ENCODE measurements at places on chromosomes 16 and 17.

DNA sequence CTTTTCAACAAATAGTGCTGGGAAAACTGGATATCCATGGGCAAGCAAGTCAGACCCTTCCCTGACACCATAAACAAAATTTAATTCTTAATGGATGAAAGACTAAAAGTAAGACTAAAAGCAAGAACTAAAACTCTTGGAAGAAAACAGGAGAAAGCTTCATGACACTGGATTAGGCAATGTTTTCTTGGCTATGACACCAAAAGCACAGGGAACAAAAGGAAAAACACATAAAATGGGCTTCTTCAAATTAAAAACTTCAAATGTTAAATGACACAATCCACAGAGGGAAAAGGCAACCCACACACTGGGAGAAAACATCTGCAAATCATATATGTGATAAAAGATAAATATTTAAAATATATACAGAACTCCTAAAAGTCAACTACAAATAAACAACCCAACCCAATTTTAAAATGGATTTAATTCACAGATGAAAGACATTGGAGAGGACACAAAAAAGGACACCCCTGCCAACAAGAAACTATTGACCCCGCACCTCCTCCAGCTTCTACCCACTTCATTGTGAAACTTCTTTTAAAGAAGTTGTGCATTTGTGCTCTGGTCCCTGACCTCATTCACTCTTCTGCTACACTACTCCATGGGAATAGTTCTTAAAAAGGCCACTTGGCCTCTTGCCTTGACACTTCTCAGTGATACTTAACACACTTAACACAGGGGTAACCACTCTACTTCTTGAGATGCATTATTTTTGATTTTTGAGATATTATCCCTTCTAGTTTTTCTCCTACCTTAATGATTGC is 80.3 kb downstream of the TRIM37 start:
- no peak for DNase-seq

DNA sequence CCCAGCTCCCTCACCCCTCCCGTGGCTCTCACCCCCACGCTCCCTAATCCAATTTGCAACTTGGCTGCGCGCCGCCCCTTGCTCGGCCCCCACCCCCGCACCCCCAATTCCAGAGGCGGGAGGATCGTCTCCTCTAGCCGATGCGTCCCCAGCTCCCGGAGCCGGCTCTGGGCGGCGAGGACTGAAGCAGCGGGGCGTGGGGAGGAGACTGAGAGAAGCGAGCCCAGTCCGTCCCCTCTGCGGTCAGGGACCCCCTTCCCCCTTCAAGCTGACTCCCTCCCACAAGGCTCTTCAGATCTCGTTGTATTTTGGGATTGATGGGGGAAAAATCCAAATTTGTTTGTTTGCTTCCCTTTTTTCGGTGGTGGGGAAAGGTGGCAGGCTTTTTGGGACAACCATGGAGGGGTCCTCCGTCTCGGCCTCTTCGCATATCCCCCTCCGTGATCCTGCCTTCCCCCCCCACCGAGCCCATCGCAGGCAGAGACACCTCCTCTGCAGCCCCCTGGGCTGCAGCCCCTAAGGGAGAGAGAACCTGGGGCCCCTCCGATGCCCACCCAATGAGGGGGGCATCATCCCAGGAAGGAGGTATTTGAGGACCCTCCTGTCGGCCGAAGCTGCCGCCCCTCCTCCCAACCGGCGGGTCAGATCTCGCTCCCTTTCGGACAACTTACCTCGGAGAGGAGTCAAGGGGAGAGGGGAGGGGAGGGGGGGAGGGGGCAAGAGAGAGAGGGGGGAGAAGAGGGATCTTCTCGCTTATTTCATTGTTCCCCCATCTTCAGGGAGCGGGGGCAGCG is 466 bp downstream of the NEUROD2 start:
- DNase-seq, result no peak

GRCh38 chr16:68378436-68379415 is 67.9 kb downstream of the PRMT7 start:
- no peak for DNase-seq

- peak; percentile 77 for DNase-seq
Measured at GRCh38 chr16:85819245-85819644, 19.8 kb downstream of the COX4I1 start.

- DNase-seq, result no peak
Measured at GRCh38 chr16:85601730-85602401, 11.3 kb upstream of the GSE1 start.

GRCh38 chr17:38550661-38551060 is 55.1 kb downstream of the SRCIN1 start:
- DNase-seq, result peak; percentile 78

DNA sequence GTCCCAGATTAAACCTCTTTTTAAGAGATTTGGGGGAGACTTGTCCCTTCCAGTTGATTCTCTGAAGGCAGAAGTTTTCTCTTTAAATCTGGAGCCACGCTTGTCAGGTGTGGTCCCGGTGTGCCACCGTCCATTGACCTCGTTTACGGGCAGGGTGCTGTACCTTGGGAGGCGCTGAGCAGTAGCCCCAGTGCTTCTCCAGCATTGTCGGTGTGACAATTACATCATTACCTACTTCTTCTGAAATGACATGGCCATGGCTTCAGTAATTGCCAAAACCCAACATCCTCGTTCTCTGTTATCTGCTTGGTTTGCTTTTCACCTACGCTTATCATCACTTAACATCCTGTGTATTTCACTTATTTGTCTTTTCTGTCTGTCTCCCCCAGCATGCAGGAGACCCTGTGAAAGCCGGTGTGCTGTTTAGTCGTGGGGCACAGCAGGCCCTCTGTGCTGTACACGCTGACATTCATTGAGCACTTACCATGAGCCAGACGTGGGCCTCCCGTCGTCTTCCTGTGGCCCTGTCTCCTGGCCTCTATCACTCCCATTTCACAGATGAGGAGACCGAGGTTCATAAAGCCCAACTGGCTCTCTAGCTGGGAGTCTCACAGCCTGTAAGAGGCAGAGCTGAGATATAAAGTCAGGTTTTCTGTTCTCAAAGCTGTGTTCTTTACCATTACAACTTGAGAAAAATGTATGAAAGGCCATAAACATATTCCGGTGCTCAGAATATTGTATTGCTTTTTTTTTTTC is 143.9 kb downstream of the CMIP start:
- no peak for DNase-seq

DNA sequence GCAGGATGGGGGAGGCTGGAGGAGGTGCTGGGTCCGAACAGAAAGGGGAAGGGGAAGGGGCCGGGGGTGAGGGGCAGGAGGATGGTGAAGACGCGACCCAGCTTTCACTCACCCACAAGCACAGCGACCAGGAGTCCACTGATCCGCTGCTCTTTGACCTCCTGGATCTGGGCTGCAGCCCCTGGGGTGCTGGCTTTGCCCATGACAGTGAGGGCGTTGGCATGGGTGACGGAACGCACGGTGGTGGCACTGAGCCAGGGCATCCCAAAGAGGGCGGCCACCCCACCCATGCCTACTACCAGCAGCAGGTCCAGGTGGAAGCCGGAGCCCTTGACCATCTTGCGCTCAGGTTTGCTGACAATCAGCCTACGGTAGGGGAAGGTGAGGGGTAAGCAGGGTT is 14.9 kb downstream of the SLC4A1 start:
- DNase-seq, result no peak

DNA sequence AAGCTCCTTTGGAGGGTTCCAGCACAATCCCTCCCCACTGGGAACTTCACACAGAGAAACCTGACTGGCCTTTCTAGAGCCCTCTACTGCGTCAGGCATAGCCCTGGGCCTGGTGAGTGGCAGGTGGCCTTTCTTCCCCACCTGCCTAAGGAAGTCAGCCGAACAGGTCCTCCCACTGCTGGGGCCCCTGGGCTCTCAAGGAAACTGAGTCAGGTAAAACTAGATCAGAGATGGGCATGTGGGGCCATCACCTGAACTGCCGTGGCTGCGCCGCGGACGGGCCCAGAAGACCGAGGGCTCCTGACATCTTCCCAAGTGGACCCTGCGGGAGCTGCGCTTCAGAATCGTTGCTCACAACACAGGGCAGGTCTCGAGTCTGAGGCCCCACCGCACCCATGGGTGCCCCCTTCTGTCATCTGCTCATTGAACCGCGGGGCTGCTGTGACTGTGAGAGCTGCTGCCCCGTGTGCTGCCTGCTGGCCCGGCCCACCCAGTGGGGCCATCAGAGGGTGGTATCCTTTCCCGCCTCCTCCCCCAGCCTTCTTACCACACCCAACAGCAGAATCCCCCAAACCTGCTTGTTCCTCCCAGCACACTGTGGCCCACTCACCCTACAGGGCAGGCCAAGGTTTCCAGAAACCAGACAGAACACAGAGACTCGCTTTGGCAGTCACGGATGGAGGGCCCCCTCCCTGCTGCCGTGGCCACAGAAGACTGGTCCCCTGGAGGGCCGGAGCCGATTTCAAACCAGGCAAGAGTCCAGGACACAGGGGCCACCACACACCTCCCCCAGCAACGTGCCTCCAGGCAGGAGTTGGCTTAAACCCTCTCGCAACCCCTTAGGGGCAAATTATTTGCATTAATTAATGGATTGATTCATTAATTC is 81.1 kb downstream of the TBC1D16 start:
- DNase-seq, result no peak

- no peak for DNase-seq
Measured at GRCh38 chr16:86534779-86535615, 20.0 kb downstream of the MTHFSD start.

DNA sequence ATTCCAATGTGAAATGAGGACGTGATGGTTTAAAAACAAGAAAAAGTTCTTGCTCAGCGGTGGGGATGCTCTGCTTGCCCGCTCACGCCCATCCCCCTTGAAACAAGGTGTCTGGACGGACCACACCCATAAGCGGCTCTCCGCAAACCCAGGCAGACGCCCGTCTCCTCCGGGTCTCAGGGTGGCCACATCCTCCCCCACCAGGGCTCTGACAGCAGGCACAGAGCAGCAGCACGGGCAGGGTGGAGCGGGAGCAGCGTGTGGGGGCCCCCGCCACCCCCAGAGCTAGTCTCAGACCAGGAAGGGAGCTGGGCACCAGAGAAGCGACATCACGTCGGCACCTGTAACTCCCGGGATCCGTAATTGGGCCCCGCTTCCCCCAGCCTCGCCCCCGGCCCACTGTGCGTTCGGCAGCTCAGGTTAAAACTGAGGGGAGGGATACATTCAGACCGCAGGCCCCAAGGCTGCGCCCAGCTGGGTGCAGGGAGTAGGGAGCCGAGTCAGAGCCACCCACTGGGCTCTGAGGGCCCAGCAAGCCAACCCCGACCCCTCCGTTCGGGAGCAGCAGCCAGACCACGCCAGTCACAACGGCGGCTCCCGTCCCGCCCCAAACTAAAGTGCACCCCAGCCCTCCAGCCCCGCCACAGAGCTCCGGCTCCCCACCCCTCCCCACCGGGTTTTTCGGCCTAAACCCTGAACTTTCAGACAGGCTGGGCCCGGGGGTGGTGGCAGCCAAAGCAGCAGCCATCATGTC is 22.0 kb downstream of the CLUH start:
- no peak for DNase-seq

GRCh38 chr16:2971134-2971984 is 2.2 kb downstream of the PAQR4 start:
- no peak for DNase-seq

Measured in fibroblast of mammary gland (primary cell).